Suppressor macrophage treated with lipopolysaccharide for 1 hour (primary cell): ENCODE measurements at places on chromosomes 1 and 21.

DNA sequence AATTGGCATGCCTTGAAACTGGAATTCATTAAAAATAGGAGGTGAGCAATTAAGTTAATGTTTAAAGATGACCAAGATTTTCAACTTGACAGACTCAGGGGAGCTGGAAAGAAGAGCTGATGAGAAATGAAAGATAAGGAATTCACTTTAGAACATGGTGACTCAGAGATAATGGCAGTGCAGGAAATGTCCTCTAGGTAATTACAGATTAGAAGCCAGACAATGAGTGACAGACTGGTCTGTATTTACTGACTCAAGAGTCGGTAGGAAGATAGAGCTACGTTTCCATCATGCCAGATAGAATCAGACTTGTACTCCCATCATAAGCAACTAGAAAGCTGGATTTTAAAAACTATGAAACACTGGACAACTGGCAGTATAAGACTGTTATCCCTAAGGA is 151.6 kb downstream of the AJAP1 start:
- no peak for DNase-seq

DNA sequence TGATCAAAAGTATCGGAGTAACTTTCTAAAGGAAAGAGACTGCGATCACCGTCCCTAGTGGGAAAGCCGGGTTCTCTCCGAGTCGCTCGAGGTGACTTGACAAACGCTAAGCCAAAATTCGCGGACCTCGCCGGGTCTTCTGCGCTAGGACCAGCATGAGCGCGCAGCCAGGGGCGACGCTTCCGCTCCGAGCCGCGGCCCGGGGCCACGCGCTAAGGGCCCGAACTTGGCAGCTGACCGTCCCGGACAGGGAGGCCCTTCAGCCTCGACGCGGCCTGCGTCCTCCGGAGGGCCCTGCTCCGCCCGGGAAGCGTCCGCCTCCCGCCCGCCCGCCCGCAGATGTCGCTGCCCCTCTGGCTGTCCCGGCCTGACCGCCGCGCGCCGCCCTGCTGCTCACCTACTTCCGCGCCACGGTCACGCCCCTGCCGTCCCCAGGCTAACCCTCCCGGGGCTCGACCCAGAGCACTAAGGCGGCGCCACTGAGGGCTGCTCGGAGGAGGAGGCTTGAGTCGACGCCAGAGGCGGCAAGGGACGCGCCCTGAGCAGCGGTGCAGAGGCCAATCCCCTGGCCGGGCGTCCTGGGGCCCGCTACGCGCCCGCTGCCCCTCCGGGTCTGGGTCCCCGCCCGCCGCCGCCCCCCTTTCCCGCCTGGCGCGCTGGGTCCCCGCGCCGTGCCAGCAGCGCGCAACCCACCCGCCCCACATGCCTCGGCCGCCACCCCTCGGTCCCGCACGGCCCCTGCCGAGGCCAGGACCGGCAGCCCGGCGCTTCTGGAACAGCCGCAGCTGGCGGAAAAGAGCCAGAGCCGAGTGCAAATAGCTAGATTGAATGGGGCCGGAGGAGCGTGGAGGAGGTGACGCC is 896 bp upstream of the DUSP10 start:
- DNase-seq = peak; percentile 95

GRCh38 chr1:222243902-222244301 is 304.0 kb downstream of the HHIPL2 start:
- DNase-seq = no peak

GRCh38 chr1:208118841-208119606 is 125.2 kb downstream of the PLXNA2 start:
- peak; percentile 10 for DNase-seq

- DNase-seq = no peak
Measured at GRCh38 chr1:58324558-58324957, 222.0 kb downstream of the OMA1 start.

DNA sequence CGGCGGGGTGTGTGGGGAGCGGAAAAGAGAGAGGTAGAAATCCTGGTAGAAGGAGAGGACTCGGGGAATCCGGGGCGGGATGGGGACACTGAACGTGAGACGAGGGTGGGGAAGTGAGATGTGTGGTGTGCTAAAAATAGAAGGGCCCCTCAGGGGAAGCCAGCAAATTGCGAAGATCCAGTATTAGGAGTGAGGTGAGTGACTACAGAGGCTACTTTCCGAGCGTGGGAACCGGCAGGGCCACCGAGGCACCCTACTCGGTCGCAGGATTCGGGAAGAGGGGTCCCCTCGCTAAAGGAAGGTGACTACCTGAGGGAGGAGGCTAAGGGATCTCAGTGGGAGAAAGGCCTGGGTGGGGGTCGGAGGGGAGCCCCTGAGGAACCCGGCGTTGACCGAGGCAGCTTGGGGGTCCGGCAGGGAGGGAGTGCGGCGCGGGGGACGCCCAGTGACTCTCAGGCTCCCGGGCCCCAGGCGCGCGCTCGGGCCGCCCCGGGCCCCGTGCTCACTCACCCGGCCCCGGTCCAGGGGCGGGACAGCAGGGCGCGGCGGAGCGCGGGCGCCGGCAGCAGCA is 318 bp downstream of the ALDH4A1 start:
- DNase-seq = peak; percentile 57

GRCh38 chr21:42561762-42562650 is 48.4 kb downstream of the SLC37A1 start:
- no peak for DNase-seq

DNA sequence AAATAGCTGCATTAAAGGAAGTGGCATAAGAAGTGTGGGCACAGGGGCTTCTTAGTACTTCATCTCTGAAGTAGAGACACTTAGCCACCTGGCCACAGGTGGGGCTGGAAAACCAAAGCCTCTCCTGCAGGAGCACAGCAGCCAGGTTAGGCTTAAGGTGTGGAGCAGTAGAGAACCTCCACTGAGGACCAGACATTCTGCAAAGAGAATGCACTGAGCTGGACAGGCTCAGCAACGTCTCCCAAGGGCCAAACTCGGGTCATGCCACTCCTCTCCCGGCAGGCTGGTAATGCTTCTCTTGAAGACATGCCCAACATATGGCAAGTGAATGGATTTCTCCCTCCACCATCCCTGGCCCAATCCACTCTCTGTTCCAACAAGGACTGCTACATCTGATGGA is 33.0 kb upstream of the LRRC38 start:
- no peak for DNase-seq

DNA sequence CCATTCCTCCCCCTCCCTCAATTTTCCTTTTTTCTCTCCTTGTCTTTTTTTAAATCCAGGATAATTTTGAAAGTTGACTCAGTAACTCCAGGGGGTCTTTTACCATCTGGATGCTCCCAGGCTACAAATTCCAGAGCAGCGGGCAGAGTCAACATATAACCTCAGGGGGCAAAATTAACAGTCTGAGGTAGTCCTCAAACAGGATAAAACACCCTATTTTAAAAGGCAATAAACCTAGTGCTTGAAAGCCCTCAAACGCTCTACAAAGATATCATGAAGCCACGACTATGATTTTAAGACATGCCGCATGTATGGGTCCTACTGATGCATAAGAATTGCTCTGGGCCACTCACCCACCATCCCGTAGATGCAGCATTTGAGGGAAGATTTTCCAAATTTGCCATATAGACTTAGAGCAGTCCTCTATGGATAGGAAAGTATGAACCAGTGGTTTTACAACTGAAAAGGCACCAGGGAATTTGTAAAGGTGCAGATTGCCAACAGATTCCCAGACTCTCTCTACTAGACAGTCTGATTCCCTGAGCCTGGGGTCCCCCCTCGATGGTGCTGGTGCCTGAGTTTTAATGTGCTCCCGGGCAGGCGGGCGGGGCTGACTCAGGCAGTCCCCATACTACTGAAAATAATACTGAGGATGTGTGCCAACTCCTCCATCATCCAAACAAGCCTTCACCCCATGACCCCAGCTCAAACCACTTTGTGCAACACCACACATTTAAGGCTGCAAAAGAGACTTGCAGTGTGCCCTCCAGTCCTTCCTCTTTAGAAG is 37.2 kb downstream of the PTPN14 start:
- no peak for DNase-seq

GRCh38 chr1:216183007-216183406 is 240.2 kb downstream of the USH2A start:
- DNase-seq = no peak

GRCh38 chr1:151124763-151125403 is 21.5 kb downstream of the SEMA6C start:
- DNase-seq = no peak

GRCh38 chr1:201648066-201648906 is 109.4 kb downstream of the NAV1 start:
- peak; percentile 36 for DNase-seq

DNA sequence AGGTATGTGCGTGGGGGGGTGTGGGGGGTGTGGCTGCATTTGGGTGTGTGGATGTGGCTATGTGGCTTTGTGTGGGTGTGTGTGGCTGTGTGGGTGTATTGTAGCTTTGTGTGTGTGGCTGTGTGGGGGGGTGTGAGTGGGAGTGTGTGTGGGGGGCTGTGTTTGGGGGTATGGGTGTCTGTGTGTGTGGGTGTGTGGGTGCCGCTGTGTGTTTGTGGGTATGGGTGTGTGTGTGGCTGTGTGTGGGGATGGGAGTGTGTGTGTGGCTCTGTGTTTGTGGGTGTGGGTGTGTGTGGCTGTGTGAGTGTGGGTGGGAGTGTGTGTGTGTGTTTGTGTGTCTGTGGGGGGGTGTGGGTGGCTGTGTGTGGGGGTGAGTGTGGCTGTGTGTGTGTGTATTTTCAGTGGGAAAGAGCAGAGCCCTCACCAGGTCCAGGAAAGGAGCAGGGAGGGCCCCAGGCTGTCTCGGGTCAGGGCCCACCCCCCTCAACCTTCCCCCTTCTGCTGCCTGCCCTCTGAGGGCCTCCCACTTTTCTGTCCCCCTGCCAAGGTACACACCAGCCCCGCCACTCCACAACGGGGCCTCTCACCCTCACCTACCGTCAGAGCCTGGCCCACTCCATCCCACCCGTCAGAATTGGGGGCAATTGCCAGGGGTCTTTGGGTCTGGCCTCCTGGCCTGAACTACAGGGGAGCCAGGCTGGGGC is 1.9 kb upstream of the COL8A2 start:
- no peak for DNase-seq

- DNase-seq = no peak
Measured at GRCh38 chr1:63074321-63074720, 248.0 kb upstream of the FOXD3 start.

DNA sequence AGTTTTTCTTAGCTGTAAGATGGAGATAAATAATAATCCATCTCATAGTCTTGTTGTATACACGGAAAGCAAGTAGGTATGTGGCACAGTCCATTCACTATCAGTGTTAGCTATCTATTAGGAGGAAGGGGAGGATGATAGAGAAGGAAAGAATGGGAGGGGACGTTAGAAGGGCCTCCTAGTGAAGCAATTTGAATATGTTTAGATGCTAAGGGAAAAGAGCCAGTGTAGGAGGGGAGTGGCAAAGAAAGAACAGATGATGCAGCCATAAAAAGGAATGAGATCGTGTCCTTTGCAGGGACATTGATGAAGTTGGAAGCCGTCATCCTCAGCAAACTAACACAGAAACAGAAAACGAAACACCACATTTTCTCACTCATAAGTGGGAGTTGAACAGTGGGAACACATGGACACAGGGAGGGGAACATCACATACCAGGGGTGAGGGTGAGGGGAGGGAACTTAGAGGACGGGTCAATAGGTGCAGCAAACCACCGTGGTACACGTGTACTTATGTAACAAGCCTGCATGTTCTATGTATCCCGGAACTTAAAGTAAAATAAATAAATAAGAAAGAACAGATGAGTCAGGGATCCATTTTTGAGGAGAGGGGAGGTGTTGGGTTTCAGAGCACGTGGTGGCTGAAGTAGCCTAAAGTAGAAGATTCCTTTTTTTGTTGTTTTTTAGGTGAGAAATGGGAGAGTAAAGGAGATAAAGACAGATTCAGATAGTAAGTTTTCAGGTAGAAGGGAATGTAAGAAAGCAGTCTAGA is 124.1 kb downstream of the POU2F1 start:
- no peak for DNase-seq

- peak; percentile 25 for DNase-seq
Measured at GRCh38 chr1:32741413-32742198, 39.0 kb upstream of the SYNC start.

GRCh38 chr1:82690411-82690810 is 889.7 kb downstream of the ADGRL2 start:
- no peak for DNase-seq

DNA sequence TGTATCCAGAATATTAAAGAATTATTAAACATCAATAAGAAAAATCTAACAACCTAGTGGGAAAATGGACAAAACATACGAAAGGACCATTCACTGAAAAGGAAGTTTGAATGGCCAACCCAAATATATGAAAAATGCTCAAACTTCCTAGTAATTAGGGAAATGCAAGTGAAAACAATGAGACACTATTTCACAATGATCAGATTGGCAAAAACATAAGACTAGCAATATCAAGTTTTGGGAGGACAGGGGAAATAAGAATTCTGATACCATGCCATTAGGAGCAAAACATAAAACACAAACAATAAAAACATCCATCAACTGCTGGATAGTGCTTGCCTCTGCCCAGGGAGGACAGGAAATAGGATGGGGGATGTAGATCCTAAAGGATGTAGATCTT is 14.3 kb downstream of the XCL2 start:
- no peak for DNase-seq

DNA sequence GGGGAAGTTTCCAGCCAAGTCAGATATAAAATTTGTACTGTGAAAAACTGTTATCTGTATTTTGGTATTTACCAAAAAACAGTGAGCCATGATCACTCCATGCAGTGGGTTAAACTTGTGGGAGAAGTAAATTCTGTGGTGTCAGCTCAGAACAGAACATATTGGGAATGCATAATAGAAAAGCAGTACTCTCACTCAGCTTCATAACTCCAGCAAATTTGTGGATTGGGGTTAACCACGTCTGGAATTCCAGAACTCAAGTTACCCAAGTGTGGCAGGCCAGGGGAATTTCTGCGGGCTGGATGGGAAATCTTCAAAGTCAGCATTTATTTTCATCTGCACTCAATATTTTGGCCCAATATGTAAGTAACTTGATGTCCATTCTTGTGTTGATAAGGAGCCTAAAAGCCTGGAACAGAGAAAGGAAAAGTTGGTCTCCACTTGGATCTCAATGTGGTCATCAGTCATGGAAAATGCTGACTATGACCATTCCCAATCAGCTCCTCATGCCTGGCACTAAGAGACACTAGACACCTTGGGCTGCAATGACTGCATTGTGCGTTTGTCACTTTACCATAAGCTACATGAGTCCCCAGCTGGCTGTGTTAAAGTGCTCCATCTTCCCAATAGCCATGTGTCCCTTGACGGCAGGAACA is 39.1 kb upstream of the ENAH start:
- DNase-seq = no peak

GRCh38 chr1:3521426-3521825 is 67.0 kb downstream of the ARHGEF16 start:
- no peak for DNase-seq

- DNase-seq = no peak
Measured at GRCh38 chr1:150256554-150257341, 826 bp upstream of the CA14 start.

DNA sequence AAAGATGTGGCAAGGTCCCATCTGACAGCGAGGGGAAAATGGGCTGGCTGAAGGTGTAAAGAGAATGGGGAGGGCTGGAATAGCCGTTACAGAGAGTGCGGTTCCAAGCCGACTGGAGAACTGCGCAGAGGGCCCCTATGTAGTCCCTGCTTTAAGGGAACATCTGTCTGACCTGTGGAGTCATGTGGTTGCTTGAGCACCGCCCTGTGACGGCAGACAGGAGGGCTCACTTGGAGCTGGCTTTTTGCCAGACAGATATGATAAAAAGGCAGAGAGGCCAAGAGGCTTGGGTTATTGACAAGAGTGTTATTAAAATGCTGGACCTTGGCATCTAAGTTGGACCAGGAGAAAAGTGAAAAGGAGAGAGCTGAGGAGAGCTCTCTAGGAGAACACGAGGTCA is 5.9 kb upstream of the PTPRF start:
- no peak for DNase-seq
